Astrocyte (in vitro differentiated cells and primary cell): ENCODE measurements at places on chromosomes 11 and 22.

GRCh38 chr22:46586531-46587011, 33.6 kb upstream of the GRAMD4 start:
- no peak for DNase-seq

DNA sequence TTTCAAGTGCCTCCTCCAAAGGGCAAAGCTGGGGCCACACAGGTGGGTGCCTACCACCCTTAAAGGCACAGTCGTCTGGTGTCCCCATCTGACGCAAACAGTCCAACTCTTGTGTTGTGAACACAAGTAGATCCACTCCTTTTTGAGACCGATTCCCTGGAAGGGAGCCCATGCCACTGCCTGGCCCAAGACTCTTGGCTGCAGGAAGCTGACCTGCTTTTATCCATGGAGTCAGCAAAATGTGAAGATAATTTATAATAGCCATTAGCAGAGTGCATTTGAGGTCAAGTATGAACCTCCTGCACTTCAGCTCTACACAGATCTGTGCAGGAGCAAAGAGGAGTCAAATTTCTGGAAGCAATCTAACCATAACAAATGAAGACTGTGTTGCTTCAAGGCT, 68.5 kb downstream of the ADM start:
- DNase-seq = peak; percentile 74

- DNase-seq = peak; percentile 45
Measured at GRCh38 chr11:76615950-76616349, 54.6 kb downstream of the LRRC32 start.

DNA sequence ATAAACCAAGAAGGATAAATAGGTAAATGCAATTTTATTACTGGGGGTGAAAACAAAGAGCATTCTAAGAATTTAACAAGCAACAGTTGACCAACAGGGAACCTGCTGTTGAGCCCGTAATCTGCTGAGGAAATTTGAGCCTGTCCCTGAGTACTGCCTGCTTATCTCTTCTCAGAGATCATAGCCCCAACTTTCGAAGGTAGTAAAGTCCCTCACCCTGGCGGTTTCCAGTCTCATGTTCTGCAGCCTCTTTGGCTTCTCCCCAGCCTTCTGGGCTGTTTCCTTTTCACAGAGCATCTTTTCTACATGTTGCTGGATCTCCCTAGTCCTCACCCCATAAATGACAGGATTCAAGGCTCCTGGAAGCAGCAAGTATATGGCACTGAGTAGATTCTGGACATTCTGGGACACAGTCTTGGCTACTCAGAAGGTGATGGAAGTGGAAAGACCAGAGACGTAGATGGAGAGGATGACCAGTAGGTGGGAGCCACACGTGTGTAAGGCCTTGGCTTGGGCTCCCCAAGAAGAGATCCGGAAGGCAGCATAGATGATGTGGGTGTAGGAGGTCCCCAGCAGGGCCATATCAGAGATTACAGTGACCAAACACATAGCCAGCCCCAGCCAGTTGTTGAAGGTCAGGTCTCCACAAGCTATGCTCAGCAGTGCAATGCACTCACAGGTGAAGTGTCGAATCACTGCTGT, 51.6 kb downstream of the RRM1 start:
- DNase-seq = no peak

DNA sequence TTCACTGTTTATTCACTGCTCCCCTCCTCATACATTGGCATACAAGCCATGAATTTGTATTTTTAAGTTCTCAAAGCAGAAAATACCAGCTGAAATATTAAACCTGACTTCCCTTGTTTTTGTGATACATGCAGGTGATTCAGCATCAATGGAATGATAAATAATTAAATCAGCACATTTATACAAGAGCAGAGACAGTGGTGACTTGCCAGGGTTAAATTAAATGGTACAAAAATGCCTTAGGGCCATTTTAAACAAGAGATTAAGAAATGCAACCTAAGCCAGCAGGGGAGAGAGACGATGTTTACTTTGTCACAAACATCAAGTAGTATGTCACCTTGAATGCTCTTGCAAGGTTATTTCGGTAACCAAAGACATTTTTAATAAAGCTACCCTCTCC, 95.9 kb upstream of the DDI1 start:
- DNase-seq = peak; percentile 27

- DNase-seq = no peak
Measured at GRCh38 chr22:37588546-37589215, 8.8 kb upstream of the LGALS2 start.

DNA sequence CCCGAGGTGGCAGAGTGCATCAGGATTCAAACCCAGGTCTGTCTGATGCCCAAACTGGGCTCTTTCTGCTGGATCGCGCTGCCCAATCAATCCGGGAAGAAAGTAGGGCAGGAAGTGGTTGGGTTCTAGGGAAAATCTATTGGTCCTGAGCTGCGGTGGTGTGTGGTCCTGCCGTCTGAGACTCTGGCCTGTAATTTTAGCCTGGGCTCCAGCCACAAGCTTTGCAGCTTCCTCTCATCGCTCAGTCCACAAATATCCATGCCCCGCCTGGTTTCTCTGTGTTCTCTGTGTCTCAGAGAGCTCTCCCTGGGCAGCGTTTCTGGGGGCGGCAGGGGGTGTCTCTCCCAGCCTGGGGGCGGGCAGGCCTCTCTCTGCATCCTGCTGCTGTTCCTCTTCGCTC, 18.7 kb downstream of the CACNG2 start:
- DNase-seq = no peak

DNA sequence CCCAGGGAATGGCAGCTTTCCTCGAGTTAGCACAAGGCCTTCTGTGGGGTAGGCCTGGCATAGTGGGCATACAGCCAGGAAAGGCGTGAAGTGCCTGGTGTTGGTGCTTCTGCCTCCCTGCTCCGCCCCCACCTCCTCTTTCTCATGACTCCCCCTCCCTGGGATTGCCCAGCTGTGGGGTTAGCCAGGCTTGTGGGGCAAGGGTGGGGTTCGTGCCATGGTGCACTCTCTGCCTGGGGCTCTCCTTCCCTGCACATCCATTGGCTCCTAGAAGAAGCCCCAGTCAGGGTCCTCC, 236.8 kb upstream of the NCAM1 start:
- no peak for DNase-seq

- DNase-seq = no peak
Measured at GRCh38 chr11:44316659-44317240, 6.8 kb upstream of the ALX4 start.
